ENCODE measurements at places on chromosomes 1 and 21. TPM values are rescaled to one million over a fixed set of nuclear protein-coding genes. Genes with fewer than 3 reads are reported as not detected.

The SH2D5 gene
- total RNA-seq = not detected

- DNase-seq = peak; percentile 51
Measured at GRCh38 chr1:41823471-41823870, 95.3 kb downstream of the HIVEP3 start.

DNA sequence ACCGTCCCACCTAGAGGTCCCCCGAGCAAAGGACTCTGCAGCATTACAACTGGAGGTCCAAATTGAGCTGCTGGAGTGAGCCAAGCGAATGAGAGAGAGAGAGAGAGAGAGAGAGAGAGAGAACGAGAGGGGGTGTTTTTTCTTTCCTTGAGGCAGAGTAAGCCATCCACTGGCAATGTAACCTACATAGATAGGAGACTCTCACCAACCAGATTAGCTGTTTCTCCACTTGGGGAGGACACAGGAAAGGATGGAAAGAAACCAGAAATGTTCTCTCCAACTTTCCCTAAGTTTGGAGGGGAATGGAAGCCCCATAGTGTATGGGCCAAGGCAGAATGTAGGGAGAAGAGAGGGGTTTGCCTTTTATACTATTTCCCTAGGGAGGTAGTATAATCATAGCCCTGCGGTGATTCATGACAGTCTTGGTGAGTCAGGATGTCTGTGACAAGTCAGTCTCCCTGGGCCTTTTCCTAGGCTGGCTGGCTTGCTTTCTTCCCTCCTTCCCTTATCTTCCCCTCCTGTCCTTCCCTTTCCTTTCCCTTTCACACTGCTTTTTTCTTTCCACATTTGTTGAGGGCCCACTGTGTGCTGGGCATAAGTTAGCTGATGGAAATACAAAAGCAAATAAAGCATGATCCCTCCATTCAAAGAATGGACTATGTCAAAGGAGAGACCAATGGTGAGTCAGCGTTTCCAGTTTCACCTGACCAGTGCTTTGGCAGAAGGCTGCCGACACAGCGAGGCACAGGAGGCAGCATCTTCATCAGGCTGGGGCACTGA, 7.1 kb downstream of the FNDC7 start:
- DNase-seq = no peak

GRCh38 chr1:9013819-9014218, 12.4 kb downstream of the SLC2A7 start:
- DNase-seq = no peak

DNA sequence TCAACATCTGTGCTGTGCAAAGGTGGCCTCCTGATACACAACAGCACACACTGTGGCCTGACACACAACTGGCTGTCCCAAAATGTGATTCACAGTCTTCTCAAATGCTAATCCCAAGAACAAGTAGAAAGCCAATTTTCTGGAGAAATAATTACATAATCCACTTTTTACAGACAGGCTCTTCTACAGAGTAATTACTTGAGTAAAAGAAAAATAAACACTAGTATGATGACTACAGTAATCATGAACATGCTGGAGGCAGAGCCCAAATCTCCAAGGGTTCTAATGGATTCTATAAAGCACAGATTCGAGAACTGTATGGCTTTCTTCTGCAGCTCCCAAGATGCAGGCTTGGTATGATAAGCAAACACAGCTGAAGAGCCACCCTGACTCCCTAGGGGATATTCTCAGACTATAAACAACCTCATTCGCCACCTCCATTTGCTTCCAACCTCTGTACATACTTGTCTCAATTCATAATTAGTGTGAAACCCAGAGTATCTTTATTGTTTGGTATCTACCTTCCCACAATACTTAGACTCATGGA, 81.9 kb downstream of the SIPA1L2 start:
- DNase-seq = no peak

- no peak for DNase-seq
Measured at GRCh38 chr1:154433161-154433764, 28.1 kb downstream of the IL6R start.

GRCh38 chr1:66552287-66552686, 18.3 kb downstream of the SGIP1 start:
- DNase-seq = no peak

The CENPF gene
- 0.47 TPM for total RNA-seq

GRCh38 chr1:239619190-239619589, 232.8 kb downstream of the CHRM3 start:
- no peak for DNase-seq

DNA sequence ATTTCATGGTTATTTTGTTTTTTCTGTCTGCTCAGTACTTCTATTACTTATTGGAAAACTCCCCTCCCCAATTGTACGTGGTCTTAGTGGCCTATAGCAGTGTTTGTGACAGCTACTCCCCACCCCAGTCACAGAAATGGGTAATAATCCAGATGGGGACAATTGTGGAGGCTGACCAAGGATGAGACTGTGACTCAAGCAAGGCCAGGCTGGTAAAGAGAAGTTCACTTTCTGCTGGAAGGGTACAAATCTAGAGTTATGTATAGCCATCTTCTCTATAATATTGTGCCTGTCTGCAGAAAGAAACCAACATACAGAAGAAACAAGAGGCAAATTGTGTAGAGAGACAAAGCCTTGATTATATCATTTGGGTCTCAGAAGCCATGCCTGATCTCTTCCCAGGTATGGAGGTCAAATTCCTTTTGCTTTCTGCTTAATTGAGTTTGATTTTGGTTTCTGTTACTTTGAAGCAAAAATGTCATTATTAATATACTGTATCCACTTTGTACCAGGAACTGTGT, 270.4 kb downstream of the HLX start:
- no peak for DNase-seq

- peak; percentile 67 for DNase-seq
Measured at GRCh38 chr1:11207898-11208611, 18.9 kb downstream of the ANGPTL7 start.

The RASAL2 gene
- 26.4 TPM for total RNA-seq

- DNase-seq = no peak
Measured at GRCh38 chr1:117026361-117026760, 24.8 kb downstream of the CD101 start.

DNA sequence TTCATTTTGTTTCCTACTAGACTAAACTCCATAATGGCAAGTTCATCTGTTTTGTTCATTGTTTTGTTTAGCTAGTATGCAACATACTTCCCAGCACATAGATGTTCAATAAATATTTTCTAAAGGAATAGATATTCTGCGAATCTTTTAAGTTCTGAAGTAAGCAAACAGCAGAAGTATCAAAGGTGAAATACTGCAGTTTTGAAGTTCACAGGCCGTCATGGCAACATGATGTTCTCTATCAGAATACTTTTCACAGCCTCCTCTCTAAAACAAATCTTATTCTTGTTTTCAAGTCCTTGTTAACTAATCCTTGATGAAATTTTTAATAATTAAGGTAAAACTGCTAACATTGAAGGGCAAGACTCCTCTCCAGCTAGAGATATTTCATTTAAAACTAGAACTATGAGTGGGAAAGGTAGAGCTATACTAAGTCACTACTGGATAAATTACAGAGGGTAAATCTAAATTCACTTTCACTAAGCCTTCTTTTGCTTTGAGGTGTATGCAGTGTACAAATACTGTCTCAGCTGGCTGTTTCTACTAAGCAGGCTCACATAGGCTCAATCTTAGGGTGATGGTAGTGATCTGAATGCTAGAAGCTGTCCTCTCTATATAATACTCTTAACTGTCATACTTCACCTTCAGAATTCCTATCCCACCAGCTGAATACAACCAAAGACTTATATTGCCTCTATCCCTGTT, 96.7 kb downstream of the ZZZ3 start:
- no peak for DNase-seq

DNA sequence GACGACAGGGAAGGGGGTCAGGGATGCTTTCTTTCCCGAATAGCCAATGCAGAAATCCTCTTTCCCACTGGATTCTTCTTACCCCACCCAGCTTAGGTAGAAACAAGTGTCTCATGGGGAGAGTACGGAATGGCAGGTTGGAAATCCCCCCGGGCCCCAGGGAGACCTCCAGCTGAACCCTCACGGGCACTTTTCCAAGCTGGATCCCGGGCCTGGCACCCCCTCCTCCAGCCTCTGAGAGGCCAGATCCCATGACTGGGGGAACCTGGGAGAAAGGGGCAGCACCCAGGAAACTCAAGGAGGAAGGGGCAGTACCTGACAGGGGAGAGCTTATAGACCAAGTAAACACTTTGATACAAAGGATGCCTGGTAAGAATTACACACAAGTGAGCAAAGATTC, 1.3 kb downstream of the PKP1 start:
- no peak for DNase-seq

The XKR8 gene
- 5.3 TPM for total RNA-seq

DNA sequence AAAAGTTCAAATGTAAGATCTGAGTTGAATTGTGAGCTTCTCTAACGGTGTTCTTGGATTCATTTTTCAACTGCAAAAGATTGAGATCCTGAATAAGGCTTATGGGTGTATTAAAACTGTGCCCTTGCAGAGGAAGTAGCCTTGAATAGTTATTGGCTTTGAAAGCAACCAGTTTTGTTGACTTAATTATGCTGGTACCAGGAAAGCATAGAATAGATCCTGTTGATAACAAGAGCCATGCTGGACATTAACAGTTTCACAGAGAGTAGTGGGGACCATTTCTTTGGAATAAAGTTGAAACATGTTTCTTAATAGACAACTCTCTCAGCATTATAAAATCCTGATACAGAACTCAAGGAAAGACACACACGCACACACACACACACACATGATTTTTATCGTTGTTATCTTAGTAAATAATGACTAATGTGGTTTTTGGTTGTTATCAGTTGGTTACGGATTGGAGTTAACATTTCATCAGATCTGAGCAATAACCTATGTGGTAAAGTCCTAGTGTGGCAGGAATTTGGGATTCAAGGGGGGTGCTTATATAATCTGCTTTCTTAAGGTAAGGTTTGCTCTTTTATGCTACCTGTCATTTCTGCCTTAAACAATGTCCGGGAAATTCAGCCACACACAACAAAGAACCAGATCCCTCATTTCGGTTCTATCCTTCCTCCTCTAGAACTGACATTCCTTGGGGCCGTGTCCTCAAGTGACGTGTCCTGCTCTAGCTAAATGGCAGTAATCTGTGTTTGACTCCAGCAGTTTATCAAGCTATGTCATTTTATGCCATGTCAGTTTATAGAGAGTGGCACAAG, 330.9 kb downstream of the CHRM3 start:
- no peak for DNase-seq

- no peak for DNase-seq
Measured at GRCh38 chr1:145845144-145845513, 301 bp upstream of the NUDT17 start.
